CD8-positive, alpha-beta memory T cell (primary cell): ENCODE measurements at places on chromosomes 11 and 22. TPM values are rescaled to one million over a fixed set of nuclear protein-coding genes. Genes with fewer than 3 reads are reported as not detected.
A peak's percentile ranks its signal among the peaks of the same experiment; 100 is the strongest.

DNA sequence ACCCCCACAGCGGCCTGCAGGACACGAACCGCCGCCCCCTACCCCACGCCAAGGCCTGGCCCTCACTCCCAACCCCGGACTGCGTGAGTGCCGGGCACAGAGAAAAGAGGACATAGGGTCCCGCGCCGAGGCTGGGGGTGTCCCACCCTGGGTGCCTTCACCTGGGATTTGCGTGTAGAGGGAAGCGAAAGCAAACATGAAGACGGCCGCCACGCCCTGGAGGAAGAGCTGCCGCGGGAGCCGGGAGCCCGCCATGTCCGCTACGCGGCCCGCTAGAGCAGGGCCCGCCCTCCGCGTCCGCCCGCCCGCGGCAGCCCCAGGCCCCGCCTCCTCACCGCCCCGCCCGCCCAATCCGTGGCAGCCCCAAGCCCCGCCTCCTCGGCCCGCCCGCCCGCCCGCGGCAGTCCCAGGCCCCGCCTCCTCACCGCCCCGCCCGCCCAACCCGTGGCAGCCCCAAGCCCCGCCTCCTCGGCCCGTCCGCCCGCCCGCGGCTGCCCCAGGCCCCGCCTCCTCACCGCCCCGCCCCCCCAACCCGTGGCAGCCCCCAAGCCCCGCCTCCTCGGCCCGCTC is at the start of gene LMF2:
Gene LMF2, minus strand, starts transcription at position 282 of the 570 bp plus-strand sequence. Its CDS starts 27 bp downstream, at position 255.
- peaks cover 11% of the 10 kb centered on the region for H3K36me3 ChIP-seq
- DNase-seq = peak; percentile 87
- H3K27me3 ChIP-seq = no peaks in the 10 kb centered on the region
- peak within 1 kb of the TSS; percentile 80 for H3K4me3 ChIP-seq
- peaks cover 23% of the 10 kb centered on the region for H3K4me1 ChIP-seq

GRCh38 chr11:36035454-36035853 is 91.6 kb downstream of the LDLRAD3 start:
- no peaks in the 10 kb centered on the region for H3K36me3 ChIP-seq
- H3K4me1 ChIP-seq = no peaks in the 10 kb centered on the region
- H3K27me3 ChIP-seq = no peaks in the 10 kb centered on the region
- no peak overlapping the region for H3K4me3 ChIP-seq
- H3K27ac ChIP-seq = no peak overlapping the region

GRCh38 chr11:45815747-45816146 is 10.8 kb downstream of the SLC35C1 start:
- DNase-seq = no peak
- no peaks in the 10 kb centered on the region for H3K4me1 ChIP-seq
- H3K27ac ChIP-seq = no peak overlapping the region
- peaks cover 9% of the 10 kb centered on the region for H3K36me3 ChIP-seq

GRCh38 chr11:26522912-26523610 is 49.0 kb downstream of the MUC15 start:
- H3K36me3 ChIP-seq = no peaks in the 10 kb centered on the region
- no peak for DNase-seq
- H3K4me1 ChIP-seq = no peaks in the 10 kb centered on the region
- H3K4me3 ChIP-seq = no peak overlapping the region
- H3K27ac ChIP-seq = no peak overlapping the region
- H3K27me3 ChIP-seq = no peaks in the 10 kb centered on the region

DNA sequence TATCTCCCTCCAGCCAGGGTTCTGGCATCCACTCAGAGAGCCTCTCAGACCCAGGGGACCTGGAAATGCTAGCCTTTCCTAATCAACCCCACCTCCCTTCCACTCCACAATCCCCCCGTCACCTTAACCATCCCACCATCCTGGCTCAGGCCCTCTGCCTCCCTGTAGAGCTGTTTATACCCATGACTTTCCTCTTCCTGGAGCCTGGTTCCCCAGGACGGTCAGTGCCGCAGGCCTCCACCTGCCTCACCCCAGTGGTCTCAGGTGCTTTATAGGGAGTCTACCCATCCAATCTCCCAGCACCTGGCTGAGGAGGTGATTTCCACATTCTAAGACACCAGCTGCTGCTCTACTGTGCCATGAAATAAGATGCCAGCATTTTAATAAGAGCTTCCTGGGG is 1159.5 kb downstream of the TBC1D22A start:
- H3K27ac ChIP-seq = no peak overlapping the region
- H3K36me3 ChIP-seq = no peaks in the 10 kb centered on the region
- no peak for DNase-seq
- H3K27me3 ChIP-seq = no peaks in the 10 kb centered on the region
- H3K4me3 ChIP-seq = no peak overlapping the region
- peaks cover 27% of the 10 kb centered on the region for H3K4me1 ChIP-seq

- no peaks in the 10 kb centered on the region for H3K27me3 ChIP-seq
- H3K36me3 ChIP-seq = no peaks in the 10 kb centered on the region
- H3K4me3 ChIP-seq = no peak overlapping the region
- DNase-seq = no peak
- H3K4me1 ChIP-seq = peaks cover 10% of the 10 kb centered on the region
- H3K27ac ChIP-seq = no peak overlapping the region
Measured at GRCh38 chr11:128269466-128269865, 317.9 kb downstream of the ETS1 start.

DNA sequence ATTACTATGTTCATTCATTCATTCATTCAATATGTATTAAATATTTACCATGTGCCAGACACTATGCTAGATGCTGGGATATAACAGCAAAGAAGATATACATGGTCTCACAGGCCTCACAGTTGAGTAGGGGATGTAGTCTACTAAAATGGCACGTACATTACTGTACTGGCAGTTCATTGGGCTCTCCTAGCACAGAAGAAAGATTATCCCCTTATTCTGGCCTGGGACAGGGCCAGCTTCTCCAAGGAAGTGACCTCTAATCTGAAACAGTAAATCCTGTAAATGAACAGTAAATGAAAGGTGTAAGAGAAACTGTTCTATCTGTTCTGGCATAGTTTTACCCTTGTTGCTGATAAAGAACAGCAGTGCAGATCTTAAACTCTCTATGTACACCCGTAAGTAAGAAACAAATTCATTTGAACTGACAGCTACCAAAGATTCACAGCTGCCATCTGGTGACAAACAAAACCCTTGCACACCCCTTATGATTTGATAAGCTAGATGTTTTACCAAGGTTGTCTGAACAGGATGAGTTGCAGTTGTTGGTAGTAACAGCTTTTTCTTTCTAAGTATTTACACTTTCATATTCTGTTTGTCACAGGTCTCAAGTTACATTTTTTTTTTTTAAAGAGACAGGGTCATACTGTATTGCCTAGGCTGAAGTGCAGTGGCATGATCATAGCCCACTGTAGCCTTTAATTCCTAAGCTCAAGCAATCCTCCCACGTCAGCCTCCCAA is 263.1 kb downstream of the TMEM135 start:
- H3K4me1 ChIP-seq = peaks cover 3% of the 10 kb centered on the region
- H3K27me3 ChIP-seq = no peaks in the 10 kb centered on the region
- H3K27ac ChIP-seq = no peak overlapping the region
- no peak overlapping the region for H3K4me3 ChIP-seq

- no peaks in the 10 kb centered on the region for H3K27me3 ChIP-seq
- peaks cover 5% of the 10 kb centered on the region for H3K4me1 ChIP-seq
- H3K27ac ChIP-seq = no peak overlapping the region
- DNase-seq = no peak
- no peaks in the 10 kb centered on the region for H3K36me3 ChIP-seq
- H3K4me3 ChIP-seq = no peak overlapping the region
Measured at GRCh38 chr22:48182031-48182430, 1419.6 kb downstream of the TBC1D22A start.

GRCh38 chr11:3189886-3190583 is 24.9 kb upstream of the OSBPL5 start:
- no peak for DNase-seq
- H3K27ac ChIP-seq = no peak overlapping the region
- H3K27me3 ChIP-seq = no peaks in the 10 kb centered on the region
- H3K4me1 ChIP-seq = no peaks in the 10 kb centered on the region

- no peaks in the 10 kb centered on the region for H3K4me1 ChIP-seq
- no peak overlapping the region for H3K4me3 ChIP-seq
- no peaks in the 10 kb centered on the region for H3K27me3 ChIP-seq
- H3K27ac ChIP-seq = no peak overlapping the region
Measured at GRCh38 chr11:121394785-121395184, 57.3 kb upstream of the SORL1 start.

GRCh38 chr11:70490208-70490607 is 91.9 kb downstream of the CTTN start:
- H3K27ac ChIP-seq = no peak overlapping the region
- H3K4me1 ChIP-seq = no peaks in the 10 kb centered on the region
- H3K36me3 ChIP-seq = no peaks in the 10 kb centered on the region

DNA sequence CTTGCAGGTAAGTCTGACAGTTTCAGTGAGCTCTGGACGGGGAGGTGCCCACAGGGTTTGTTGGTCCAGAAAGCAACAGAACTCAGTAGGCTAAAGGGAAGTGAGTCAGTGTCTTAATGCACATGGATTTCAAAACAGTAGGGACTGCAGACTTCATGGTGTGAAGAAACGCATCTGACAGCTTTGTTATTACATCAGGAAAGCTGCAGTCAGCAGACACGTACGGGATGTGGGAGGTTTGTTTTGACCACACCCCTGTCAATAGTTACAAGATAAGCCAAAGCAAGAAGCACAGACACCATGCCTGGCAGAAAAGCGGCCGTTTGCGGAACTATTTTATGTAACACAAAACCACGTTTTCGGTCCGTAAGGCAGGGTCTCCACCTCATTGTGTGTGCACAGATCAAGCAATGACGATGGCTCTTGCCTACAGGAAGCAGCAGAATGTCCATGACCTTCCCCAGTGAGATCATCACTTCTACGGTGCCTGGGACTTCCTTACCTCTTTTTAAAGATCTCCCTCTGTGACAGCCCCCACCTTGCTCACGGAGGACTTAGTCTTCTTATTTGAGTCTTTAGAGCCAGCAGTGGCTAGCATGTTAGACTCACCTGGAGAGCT is 58.2 kb upstream of the FTH1 start:
- peak; percentile 64 for DNase-seq
- H3K4me3 ChIP-seq = peak overlapping the region; percentile 26
- peak overlapping the region; percentile 78 for H3K27ac ChIP-seq
- peaks cover 20% of the 10 kb centered on the region for H3K4me1 ChIP-seq
- H3K36me3 ChIP-seq = no peaks in the 10 kb centered on the region

- H3K4me1 ChIP-seq = no peaks in the 10 kb centered on the region
- H3K4me3 ChIP-seq = no peak overlapping the region
- DNase-seq = no peak
- peaks cover 18% of the 10 kb centered on the region for H3K36me3 ChIP-seq
Measured at GRCh38 chr11:122864386-122865115, 18.0 kb upstream of the JHY start.

- H3K27ac ChIP-seq = no peak overlapping the region
- no peak overlapping the region for H3K4me3 ChIP-seq
- H3K4me1 ChIP-seq = no peaks in the 10 kb centered on the region
- no peak for DNase-seq
- no peaks in the 10 kb centered on the region for H3K27me3 ChIP-seq
- no peaks in the 10 kb centered on the region for H3K36me3 ChIP-seq
Measured at GRCh38 chr11:8336356-8337129, 72.9 kb upstream of the LMO1 start.

GRCh38 chr11:78788533-78788932 is 213.9 kb upstream of the NARS2 start:
- no peaks in the 10 kb centered on the region for H3K36me3 ChIP-seq
- no peaks in the 10 kb centered on the region for H3K4me1 ChIP-seq
- no peaks in the 10 kb centered on the region for H3K27me3 ChIP-seq
- DNase-seq = no peak
- no peak overlapping the region for H3K4me3 ChIP-seq

DNA sequence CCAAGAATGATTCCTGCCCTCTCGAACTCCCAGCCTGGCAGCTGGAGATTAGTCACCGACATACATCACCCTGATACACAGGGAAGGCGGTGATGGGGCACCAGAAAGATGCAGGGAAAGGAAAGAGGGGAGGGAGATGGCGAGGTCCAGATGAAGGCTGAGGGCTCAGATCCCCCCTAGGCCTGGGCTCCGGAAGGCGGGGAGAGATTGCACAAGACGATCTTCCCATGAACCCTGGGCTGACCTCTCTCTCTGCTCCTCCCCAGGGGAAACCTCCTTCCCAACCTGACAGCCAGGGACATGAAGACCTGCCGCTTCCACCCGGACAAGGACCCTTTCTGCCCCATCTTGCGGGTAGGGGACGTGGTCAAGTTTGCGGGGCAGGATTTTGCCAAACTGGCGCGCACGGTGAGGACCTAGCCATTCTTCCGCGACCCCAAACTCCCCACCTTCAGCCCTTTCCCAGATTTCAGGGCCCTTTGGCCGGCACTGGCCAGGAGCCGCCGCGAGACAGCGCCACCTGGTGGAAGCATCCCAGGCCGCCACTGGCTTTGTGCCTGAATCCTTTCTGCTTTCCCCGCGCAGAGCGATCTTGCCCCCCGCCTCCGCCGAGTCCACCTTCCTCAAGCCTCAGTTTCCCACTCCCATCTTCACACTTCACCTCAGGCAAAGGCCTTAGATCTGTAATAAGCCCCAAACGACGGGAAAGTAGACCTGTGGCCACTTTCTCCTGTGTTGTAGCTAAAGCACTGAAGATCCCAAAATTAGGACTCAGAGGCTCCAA is 11.5 kb downstream of the P2RX3 start:
- H3K27me3 ChIP-seq = no peaks in the 10 kb centered on the region
- no peak overlapping the region for H3K27ac ChIP-seq
- no peaks in the 10 kb centered on the region for H3K36me3 ChIP-seq
- peak; percentile 34 for DNase-seq

DNA sequence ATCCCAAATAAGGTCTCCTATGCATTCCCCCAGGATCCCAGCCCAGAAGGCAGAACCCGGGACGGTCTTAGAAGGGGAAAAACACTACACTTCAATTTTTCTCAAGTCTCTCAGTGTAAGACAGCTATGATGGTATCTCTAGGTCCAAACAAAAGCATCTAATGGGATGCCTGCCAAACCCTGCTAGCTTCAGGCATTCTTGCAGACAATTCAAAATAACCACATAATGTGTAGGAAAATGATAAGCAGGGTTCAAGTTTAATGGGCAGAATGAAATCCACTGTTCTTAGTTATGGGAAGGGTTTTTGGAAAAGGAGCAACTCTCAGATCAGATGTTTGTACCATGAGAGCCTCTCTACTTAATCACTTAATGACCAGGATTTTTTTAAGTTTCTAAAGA is 119.8 kb upstream of the ANO1 start:
- H3K27ac ChIP-seq = peak overlapping the region; percentile 44
- no peak overlapping the region for H3K4me3 ChIP-seq
- H3K27me3 ChIP-seq = no peaks in the 10 kb centered on the region
- DNase-seq = no peak

GRCh38 chr11:110198031-110198729 is 98.2 kb downstream of the RDX start:
- no peaks in the 10 kb centered on the region for H3K27me3 ChIP-seq

Gene KLHL35
- 0.83 TPM for total RNA-seq

Gene NAV2
- 0.42 TPM for total RNA-seq

Gene SCN4B
- 0.33 TPM for total RNA-seq

Gene MS4A6E
- total RNA-seq = not detected

Gene DGAT2
- 5.5 TPM for total RNA-seq

Gene TEX54
- 0.50 TPM for total RNA-seq

Gene TIMP3
- 0.22 TPM for total RNA-seq

Gene CALCA
- not detected for total RNA-seq

Gene CXCR5
- total RNA-seq = 6.3 TPM

Gene THY1
- total RNA-seq = 0.74 TPM

Gene PLAAT5
- total RNA-seq = 0.89 TPM

Gene UPB1
- total RNA-seq = not detected
